Activated CD4-positive, alpha-beta memory T cell treated with anti-CD3 and anti-CD28 coated beads for 36 hours (primary cell): ENCODE measurements at places on chromosomes 16 and 17. TPM values are rescaled to one million over a fixed set of nuclear protein-coding genes. Genes with fewer than 3 reads are reported as not detected.

B3GNT9 gene
- 5.6 TPM for total RNA-seq

LRRC3C gene
- total RNA-seq: not detected

DNA sequence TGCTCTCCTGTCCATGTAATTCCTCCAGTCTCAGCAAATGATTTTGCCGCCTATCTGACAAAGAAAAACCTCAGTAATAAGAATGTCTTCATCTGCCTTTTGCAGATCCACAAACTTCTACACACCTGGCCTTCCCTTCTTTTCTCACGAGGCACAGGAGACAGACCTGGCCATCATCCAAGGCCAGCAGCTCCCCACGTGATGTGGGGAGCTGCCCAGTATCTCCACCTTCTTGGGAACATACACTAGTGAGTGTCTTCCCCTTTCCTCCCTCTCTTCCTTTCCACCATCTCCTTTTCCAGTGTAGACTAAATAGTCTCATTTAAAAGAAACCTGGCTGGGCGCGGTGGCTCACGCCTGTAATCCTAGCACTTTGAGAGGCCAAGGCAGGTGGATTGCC is 274.4 kb downstream of the CEP112 start:
- no peak for DNase-seq

- DNase-seq: peak; percentile 44
These were observed 35.3 kb downstream of the NPLOC4 start for GRCh38 chr17:81601525-81602120.
